ENCODE measurements at places on chromosomes 2 and 18.

- DNase-seq: no peak
These were observed 3.5 kb upstream of the DSC2 start for GRCh38 chr18:31105733-31106132.

DNA sequence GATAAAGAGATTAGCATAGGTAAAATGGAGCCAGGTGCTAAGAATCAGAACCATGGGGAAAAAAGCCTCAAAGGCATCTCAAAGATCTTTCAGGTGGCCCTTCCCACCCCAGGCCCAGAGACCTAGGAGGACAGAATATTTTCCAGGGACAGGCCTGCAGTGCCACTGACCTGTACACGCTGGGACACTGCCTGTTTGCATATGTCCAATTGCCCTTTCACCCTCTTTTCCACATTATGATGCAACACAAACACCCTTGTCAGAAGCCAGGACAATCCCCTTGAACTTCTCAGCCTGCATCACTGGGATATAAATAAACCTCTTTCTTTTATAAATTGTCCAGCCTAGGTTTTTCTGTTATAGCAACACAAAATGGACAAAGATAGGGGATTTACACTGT is 419.1 kb downstream of the TRIB2 start:
- DNase-seq: no peak

DNA sequence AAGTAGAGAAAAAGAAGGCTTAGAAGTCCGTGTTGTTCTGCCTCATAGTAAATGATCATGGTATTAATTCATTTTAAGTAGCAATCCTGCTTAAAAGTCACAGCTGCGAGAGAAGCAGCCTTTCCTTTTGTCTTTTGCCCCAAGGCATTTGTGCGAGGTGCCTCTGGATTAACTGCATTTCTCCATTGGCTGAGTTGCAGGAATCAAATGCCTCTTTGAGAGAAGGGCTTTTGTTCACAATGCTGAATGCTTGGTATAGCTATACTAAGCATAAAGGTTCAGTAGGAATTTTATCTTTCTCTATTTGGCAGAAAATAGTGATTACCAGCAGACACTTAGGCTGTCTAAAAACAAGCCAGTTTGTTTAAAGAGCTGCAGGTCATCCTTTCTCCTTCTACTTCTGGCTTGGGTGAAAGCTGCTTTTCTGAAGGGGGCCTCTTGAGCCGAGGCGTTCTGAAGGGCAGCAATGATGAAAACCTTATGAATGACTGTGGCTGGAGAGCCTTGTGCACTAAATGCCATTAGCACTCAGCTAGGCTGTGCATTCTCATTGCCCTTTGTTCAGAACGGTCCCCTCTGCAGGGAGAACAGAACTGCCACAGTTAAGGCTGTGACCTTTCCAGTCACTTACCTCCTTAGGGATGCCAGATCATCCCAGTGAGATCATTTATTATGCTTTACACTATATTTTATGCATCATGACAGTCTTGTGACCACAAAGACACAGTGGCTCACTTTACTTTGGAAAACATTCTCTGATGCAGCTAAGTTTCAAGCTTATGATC is 68.8 kb upstream of the TMEM87B start:
- DNase-seq: no peak

GRCh38 chr18:3889121-3889520 is 439.1 kb downstream of the TGIF1 start:
- no peak for DNase-seq

GRCh38 chr2:224436634-224437033 is 34.7 kb upstream of the FAM124B start:
- no peak for DNase-seq

DNA sequence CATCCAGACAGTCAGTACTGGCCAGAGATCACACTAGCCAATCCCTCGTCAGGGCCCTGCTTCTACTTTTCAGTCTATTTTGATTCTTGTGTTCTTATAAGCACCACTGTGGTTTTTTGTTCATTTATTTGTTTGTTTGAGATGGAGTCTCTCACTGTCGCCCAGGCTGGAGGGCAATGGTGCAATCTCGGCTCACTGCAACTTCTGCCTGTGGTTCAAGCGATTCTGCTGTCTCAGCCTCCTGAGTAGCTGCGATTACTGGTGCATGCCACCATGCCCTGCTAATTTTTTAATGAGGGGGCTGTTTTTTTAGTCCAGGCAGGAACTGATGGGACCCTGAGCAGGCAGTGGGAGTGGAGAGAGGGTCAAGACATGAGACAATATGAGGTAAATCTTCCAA is 64.9 kb upstream of the KIF5C start:
- DNase-seq: no peak

DNA sequence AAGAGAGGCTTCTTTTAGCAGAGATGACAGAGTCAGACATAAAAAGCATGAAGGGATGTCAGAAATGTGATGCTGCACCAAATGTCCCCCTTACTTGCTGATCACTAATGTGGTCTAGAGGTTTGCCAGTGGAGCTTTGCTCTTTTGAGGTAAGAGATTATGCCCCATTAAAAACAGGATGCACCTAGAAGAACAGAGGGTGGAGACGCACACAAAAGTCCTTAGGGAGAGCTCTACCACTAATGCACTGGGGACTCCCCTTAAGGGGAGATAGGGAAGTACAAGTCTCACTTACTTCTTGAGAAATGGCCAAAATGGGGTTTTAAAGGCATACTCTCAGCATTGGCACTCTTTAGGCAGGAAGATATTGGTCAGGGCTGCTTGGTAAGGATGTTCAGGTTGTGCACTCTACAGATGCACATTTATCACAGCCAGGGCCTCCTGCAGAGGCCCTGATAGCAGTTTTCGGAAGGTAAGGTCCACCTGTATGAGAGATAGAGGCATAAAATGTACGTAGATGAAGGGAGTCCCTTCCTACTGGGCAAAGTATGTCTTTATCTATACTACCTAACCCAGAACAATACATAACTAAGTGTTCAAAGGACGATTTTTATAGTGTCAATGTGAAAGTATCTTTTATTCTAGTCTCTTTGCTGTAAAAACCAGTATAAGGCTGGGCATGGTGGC is 17.0 kb upstream of the SCYGR1 start:
- no peak for DNase-seq

- no peak for DNase-seq
These were observed 72.5 kb downstream of the DGKD start for GRCh38 chr2:233426619-233427342.

- DNase-seq: no peak
These were observed 42.6 kb downstream of the MCFD2 start for GRCh38 chr2:46872902-46873603.

- no peak for DNase-seq
These were observed 54.6 kb downstream of the RDH14 start for GRCh38 chr2:18505703-18506341.

DNA sequence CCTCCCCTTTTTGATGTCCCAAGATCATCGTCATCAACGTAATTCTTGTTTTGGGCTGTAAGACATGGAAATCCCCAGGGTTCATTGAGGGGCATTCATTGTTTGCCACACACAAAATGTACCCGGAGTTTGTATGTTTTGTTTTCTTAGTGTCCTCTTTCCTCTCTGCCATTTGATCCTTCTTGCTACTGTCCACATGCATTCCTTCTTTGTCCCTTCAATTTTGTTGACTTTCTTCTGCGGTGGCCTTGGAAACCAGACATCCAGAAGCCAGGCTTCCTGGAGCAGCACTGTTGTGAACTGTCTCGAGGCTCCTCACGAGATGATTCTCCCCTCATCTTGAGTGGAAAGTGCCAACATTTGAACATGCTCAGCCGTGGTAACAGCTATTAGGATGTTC is 24.8 kb downstream of the IGFBP2 start:
- no peak for DNase-seq

GRCh38 chr2:196970099-196970498 is 43.6 kb upstream of the PGAP1 start:
- DNase-seq: no peak

- DNase-seq: no peak
These were observed 1.7 kb downstream of the SEPTIN2 start for GRCh38 chr2:241317391-241317790.

GRCh38 chr18:24016643-24017042 is 2.1 kb downstream of the TTC39C start:
- no peak for DNase-seq

DNA sequence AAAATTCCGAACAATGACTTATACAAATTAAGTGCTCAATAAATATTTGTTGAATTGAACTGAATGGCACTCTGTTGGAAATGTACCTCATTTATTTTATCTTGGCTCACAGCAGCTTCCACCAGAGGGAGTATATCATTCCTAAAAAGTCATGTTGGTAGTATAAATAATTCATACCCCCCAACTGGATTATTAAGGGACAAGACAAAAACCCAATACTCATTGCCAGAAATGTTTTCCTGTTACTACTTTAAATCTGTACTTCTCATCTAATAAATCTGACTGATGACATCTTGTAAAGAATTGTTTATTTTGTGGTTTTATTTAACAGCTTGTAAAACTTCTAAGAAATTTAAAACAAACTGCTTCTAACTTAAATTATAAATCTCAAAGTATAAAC is 163.9 kb downstream of the CDH2 start:
- DNase-seq: no peak

- DNase-seq: no peak
These were observed 9.2 kb upstream of the PAIP2B start for GRCh38 chr2:71235930-71236587.

GRCh38 chr2:234095301-234095700 is 44.8 kb downstream of the SPP2 start:
- DNase-seq: no peak

- DNase-seq: no peak
These were observed 71.2 kb upstream of the FOSL2 start for GRCh38 chr2:28321426-28321825.

DNA sequence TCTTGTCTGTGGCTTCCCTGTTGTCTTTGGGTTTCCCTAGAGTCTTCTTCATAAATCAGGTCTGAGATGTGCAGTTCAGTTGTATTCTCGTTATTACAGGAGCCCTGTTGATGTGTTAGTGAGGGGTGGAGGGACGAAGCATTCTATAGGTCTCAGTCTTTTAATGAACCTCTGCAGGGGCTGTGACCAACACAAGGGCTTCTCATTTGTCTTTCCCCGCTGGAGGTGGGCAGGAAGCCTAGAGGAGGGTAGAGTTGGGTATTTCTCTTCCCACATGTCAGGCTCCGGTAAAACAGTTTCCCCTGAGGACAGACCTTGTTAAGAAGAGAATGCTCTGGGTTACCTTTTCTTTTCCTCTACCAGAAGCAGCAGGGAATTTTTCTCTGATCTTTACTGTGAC is 31.2 kb downstream of the PROC start:
- DNase-seq: no peak

DNA sequence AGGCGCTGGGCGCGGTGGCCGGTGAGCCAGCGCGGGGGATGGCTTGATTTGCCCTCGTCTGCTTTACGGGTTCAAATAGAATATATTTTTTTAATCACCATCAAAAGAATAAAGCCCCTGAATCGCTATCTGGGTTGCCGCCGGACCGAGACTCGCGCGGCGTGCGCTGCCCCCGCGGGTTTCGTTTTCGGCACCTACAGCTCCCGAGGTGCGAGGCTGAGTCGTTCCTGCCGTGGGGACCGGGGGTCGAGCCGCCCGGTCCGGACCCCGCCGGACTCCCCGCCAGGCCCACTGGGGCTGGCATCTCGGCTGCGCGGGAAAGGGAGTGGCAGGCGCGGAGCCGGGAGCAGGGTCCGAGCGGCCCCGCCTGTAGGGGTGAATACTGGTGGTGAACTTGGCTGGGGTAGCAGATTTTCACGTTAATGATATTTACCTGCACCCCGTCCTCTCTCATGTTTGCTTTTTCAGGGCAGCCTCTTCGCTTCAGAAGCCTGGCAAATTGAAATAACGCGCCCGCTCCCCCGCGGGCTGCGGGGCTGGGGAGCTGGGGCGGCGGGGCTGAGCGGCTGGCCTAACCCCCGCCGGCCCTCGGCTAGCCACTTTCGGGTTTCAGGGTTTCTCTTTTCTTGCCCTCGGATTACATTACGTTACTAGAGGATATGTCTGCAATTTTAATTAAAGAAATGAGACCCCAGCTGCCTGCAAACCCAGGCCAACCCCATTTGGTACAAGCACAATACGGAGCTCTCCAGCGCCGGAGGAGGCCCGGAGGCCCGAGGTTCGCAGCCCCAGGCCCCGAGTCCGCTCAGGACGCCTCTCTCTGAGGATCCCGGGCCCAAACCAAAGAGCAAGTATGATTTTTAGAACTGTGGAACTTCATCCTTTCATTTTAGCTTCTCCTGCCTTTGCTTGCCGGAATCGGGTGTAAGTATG is 1.7 kb upstream of the CELF4 start:
- no peak for DNase-seq

DNA sequence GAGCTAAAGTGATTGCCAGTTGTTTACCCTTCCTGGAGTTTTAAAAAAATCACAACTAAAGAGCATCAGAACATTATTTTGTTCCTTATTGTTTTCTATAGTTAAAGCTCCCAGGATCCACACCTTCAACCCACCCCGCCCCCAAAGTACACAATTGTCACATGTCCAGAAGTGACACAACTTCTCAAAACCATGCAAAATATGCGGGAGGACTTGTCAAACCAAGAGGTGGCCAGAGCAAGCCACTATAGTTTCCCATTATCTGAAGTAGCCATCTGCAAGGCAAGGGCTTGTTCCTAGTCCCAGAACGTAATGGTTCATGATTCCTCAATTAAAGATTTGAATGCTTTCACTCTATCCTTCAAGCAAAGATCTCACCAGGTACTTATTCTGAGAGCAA is 9.9 kb upstream of the INO80C start:
- DNase-seq: no peak

GRCh38 chr2:28338046-28338817 is 54.4 kb upstream of the FOSL2 start:
- no peak for DNase-seq

DNA sequence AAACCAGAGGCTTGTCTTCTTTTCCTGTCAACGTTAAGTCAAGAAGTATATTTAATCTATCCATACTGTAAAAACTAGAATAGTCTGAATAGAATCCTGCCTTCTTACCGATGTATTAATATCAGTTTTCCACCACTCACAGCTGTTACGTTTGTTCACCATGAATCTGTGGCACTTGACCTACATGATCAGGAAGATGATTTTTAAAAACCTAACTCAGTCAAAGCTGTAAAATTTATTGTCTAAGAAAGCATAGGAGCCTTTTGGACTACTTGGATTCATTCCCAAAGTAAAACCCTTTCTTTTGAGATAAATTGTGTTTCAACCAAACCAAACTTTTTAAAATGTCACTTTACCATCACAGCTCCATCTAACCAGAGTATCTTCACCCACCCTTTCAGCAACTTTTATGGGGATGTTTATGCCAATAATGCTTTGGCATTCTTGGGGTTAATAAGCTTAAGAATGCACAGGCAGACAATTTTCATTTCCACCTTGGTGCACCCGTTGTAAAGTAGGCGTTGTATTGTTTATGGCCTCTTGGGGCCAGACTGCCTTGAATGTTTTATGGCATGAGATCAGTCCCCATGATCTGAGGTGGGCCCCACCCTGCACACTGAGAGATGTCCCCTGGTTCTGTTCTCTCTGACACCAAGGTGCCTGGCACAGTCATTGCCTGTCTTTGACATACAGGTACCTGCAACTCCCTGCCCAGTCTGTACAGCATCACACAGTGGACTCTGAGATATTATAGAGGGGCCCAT is 176.2 kb upstream of the EPAS1 start:
- DNase-seq: no peak
